Cerebellar nuclear complex (tissue), 1 donor: ENCODE measurements at places on chromosomes 1 and 21.

DNA sequence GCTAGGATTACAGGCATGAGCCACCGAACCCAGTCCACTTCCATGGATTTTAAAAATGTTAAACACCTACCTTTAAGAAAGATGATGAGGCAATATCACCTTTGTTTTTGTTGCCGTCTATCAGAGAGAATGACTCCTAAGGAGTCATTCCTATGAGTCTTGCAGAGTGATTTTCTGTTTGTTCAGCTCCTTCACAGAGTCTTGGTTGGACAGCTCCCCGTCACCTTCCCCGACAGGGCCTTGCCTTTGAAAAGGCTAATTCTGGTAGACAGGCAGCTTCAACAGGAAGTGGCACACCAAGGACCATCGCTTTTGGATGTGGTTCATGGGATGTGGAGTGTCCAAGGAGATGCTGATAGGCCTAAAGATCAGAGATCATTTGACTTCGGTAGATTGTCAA, 17.5 kb downstream of the ZBTB18 start:
- DNase-seq = no peak

DNA sequence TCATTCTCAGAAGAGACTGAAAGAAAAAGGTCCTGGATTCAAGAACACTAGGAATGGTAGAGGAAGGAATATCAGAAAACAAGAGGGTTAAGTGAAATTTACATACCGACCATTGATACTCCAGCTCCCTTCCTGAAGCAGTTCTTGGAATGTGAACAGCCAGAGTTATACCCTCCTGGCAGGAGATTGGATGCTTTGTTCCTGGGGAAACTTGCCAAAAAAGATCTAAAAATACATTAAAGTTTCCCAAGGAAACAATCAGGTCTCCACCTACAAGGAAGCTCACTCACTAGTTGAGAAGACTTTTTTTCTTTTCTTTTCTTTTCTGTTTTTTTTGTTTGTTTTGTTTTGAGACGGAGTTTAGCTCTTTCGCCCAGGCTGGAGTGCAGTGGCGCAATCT, 91.1 kb downstream of the HLX start:
- DNase-seq = no peak

- no peak for DNase-seq
These were observed 9.0 kb downstream of the NSL1 start for GRCh38 chr1:212782422-212783154.

DNA sequence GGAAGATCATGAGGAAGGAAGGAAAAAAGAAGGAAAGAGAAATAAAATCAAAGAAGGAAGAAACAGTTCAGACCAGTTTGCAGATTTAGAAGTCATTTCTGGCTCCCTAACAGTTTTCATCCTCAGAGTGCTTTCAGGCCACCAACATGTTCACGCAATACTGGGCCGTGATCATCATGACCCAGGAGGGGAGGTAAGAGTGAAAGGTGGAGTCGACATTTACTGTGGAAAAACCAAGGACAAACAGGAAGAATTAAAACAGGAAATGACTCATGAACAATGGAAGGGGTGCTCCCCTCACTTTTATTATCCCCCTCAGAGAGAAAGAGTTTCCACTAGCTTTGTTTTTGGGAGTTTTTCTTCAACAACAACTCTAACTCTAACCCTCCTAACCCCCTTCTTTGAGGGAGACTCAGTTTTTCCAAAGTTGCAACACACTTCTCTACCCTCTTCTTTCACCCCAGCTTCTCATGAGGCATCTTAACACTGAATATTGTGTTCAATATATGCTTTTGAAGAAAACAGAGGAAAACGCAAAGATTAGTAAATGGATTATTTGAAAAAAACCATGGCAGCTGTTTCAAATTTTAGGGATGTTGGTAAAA, 60.4 kb downstream of the VANGL2 start:
- DNase-seq = no peak

DNA sequence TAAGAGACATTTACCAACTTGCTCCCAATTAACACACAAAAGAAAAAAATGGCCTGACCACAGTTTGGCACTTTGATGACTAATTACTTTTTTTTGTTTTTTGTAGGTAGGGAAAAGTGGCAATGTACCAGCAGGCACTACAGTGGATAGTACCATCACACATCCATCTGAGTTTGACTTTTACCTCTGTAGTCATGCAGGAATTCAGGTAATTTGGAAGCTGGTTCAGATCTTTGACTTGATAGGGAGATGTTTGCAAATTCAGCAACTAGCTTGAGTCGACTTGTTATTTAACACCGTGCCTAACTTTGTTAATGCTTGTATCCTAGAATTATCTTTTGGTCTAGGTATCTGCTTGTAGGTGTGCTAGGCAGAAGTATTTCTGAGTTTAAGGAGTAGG, 33.0 kb upstream of the AGO1 start:
- DNase-seq = no peak

GRCh38 chr1:53781654-53782053, 42.7 kb upstream of the GLIS1 start:
- no peak for DNase-seq

DNA sequence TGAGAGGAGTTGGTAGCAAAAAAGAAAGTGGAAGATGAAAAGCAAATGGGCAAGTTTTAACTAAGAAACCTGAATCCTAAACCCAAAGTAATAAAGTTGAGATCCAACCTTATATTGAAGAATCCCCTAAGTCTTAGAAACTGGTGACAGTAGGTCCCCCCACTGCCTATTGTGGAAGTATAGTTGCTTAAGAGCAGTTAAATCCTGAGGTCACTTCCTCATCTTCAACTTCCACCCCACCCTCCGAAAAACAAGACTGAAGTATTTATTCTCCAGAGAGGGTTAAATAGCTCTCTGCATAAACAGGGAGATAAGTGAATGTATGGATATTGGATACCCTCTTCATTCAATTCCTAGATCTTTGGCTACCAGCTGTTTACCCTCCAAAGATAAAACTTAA, 3.3 kb upstream of the DSTYK start:
- DNase-seq = no peak

DNA sequence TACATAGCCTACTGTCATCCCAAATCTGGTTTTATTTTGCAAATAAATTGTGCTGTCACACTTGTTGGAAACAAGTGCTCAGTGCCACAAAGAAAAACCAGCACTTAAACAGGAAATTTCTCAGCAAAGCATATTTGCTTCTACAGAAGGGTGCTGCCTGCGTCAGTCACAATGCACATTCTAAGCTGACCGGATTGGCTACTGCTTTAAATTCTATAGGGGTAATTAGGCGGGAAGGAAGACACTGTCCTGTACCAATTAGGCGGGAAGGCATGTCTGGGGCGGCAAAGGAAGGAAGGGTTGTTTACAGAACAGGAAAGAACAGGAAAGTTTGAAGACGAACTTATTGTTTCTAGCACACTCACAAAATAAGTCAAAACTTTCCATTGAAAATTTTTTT, 2.8 kb downstream of the IFI16 start:
- no peak for DNase-seq
